ENCODE measurements at places on chromosomes 2 and 18.
A peak's percentile ranks its signal among the peaks of the same experiment; 100 is the strongest.

GRCh38 chr18:79787865-79788733, 9.6 kb upstream of the KCNG2 start:
- no peak for DNase-seq

DNA sequence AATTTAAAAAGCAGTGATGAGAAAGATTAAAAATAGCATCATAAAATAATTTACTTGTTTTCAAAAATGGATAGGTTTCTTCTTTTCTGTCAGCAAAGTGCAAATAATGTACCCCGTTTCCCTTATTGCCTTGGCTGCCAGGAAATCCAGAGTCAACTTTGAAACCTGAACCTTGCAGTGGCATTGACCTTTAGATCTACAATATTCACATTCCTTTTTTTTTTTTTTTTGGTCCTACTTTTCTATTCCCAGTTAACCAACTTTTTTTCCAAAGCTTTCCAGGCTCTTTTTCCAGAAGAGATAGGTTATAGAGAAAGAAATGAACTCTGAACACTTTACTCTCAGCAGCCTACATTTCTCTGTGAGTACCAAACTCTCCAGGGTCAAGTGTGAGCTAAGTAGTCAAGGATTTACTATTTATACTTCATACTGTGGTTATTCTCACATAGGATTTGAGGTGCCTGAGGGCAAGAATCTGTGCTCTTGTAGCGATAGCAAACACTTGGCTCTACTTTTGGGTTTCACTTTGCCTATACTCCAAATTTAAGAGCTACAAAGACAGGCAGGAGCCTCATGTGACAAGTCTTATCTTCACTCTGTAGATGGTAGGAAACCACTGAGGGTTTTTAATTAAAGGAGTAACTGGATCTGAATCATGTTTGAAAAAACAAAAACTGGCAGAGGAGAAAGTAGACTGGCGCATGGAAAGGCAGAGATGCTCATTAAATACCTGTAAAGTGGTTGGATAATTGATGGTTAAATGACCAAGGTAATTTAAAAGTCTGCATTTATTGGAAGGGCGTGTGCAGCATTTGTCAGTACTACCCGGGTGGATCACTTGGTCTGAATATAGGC, 63.2 kb upstream of the TMEM17 start:
- DNase-seq, result no peak

DNA sequence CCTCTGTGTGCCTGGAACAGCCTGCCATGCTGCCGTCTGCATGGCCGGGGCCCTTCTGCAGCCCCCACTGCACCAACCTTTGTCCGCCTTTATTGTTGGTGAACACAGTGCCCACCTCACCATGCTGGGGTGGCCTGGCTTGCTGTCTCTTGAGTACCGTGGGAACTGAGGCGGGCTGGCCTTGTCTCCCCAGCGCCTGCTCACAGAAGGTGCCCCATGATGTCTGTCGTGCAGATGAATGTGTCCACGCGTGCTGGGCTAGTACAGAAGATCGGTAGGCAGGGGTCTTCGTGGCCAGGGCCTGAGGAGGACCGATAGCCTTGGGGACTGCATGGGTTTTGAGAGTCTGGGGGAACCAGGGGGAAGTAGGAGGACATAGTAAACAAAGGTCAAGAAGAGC, 242.4 kb downstream of the LDLRAD4 start:
- no peak for DNase-seq

DNA sequence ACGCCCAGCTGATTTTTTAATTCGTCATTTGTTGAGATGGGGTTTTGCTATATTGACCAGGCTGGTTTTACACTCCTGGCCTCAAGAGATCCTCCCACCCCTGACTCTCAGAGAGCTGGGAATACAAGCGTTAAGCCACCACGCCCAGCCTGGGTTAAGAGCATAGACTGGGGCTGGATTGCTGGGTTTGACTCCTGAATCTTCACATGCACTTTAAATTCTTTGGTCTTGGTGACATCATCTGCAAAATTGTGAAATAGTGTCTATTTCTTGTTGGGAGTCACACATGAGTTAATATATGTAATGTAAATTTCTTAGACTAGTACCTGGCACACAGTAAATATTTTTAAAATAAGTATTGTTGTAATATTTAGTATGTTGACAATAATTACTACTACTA, 257.4 kb downstream of the DOK6 start:
- DNase-seq, result no peak

DNA sequence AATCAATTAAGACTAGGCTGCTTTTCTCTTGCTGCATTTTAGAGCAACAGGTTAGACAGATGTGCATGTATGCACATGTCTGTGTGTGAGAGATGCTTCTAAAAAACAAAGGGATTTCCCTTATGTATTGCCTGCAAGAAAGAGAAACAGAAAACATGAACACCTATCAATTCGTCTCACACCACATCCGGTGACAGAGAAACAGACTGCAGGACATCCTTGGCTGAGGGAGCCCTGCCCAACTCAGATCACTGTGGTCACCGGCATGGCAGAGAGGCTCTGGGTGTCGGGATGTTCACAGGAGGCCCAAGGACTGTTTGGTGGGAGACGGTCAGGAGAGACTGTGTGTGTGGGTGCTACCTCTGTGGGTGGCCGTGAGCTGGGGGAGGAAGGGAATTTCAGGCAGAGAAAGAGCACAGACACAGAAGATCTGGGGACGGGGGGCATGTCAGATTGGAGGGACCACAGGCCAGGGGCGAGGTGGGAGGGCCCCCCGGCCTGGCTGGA, 24.9 kb downstream of the FHL2 start:
- DNase-seq, result no peak

GRCh38 chr2:181085734-181086133, 105.3 kb downstream of the UBE2E3 start:
- DNase-seq, result no peak

- no peak for DNase-seq
Observed at GRCh38 chr2:25620077-25620476, 53.3 kb downstream of the DTNB start.

DNA sequence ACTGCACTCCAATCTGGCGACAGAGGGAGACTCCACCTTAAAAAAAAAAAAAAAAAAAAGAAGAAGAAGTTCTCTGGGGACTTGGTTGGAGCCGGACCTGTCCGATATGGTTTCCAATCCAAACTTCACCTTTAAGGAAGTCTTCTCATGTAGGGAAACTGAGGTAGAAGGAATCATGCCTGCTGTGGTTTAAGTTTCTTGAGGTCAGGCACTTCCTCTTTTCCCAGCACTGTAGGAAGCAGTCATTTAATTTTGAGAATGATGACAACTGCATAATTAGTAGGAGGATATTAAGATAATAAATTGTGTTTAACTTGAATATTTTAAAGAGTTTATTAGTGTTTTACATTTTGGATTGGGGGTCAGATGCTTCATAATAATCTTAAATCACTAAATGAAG, 62.9 kb downstream of the KCNE4 start:
- DNase-seq, result no peak

- DNase-seq, result no peak
Observed at GRCh38 chr2:230520061-230520874, 104.3 kb downstream of the SP100 start.

GRCh38 chr2:66813525-66813924, 378.6 kb downstream of the MEIS1 start:
- DNase-seq, result no peak

DNA sequence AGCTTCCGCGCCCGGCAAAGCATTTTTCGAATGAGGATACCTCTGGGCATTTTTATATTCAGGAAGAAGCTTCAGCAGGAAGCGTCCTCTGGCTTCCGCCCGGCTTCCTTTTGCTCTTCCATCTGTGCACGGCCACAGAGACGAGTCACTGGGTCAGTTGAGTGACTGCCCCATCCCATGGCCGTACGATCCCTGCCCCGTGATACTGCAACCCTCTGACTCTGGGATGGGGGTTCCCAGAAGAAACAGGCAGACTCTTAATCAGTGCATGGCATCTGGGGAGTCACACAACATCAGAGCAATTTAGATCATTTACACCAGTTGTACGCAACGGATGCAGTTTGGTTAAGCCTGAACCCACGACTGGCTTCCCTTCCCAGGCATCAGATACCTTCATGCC, 40.9 kb downstream of the SLC4A3 start:
- DNase-seq, result no peak

GRCh38 chr18:77376043-77376732, 126.5 kb downstream of the GALR1 start:
- peak; percentile 21 for DNase-seq

DNA sequence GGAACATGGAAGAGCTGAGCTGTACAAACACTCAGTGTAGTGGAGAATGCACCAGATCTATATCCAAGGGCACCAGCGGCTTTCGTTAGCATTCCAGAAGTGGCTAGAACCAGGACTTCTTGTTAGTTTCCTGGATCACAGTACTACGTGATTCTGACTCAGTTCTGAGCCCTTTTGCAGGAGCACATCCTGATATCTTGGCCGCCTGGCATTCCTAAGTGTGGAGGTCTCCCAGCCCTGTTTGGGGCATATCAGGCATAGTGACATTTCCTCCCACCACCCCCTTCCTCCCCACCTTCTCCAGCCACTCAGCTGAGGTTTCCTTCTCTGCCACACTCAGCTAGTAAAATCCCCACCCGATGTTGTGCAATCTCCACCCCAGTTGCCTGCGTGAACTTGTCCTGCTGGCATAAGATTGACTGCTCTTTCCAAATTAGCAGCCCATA, 63.4 kb downstream of the BMP10 start:
- DNase-seq, result no peak

- DNase-seq, result no peak
Observed at GRCh38 chr2:105248316-105249070, 7.0 kb downstream of the GPR45 start.

GRCh38 chr2:15069149-15069548, 436.6 kb downstream of the LRATD1 start:
- DNase-seq, result no peak

GRCh38 chr2:96413323-96413722, 77.8 kb downstream of the NCAPH start:
- peak; percentile 50 for DNase-seq

- DNase-seq, result no peak
Observed at GRCh38 chr18:6960656-6961055, 156.9 kb downstream of the LAMA1 start.

GRCh38 chr2:126885751-126886210, 12.9 kb upstream of the TEX51 start:
- no peak for DNase-seq

GRCh38 chr2:78218066-78218465, 695.9 kb upstream of the LRRTM4 start:
- no peak for DNase-seq

GRCh38 chr18:77765468-77765867, 515.8 kb downstream of the GALR1 start:
- peak; percentile 67 for DNase-seq

GRCh38 chr2:219285894-219286425, 6.8 kb downstream of the DNAJB2 start:
- peak; percentile 76 for DNase-seq

DNA sequence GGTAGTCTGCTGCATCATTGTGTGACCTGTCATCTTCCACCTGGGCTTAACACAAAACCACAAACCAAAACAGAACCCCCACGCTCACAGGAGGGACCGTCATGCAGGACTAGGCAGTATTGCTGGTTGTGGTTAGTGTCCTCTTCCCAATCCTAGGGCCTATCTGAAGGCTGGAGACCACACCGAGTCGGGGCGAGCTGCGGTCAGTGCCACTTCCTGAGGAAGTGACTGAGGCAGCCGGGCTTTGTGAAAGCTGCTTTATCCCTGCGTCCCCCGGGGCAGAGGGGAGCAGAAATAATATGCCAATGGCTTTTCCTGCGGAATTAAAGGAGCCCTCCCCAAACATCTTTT, 22.9 kb downstream of the ZNF532 start:
- peak; percentile 78 for DNase-seq

GRCh38 chr2:141021109-141021508, 1109.7 kb downstream of the LRP1B start:
- peak; percentile 35 for DNase-seq

GRCh38 chr18:6683112-6683876, 46.2 kb upstream of the ARHGAP28 start:
- no peak for DNase-seq

DNA sequence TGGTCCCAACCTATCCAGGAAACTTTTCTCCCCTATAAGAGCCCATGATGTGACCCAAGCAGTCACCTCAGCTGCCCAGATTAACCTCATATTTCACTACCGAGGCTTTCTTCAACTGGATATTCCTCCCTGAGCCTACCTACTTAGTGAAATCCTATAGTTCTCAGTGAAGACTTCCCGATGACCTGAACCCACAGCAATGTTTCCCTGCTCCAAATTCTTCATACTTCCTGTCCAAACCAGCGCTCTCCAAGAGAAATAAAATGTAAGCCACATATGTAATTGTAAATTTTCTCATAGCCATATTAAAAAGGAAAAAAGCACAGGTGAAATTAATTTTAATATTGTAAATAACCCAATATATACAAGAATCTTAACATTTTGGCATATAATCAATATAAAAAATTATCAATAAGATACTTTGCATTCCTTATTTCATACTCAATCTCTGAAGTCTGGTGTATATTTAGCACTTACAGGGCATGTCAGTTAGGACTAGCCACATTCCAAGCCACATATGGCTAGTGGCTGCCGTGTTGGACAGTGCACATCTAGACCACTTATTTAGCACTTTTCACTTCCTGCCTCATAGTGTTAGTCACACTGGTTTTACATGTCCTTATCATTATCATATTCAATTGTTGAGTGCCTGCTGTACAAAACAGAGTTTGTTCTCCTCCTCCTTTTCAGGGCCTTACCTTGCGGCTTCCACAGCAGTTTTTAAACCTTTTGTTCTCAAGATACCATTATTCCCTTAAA, 1.9 kb upstream of the STAT4 start:
- no peak for DNase-seq

DNA sequence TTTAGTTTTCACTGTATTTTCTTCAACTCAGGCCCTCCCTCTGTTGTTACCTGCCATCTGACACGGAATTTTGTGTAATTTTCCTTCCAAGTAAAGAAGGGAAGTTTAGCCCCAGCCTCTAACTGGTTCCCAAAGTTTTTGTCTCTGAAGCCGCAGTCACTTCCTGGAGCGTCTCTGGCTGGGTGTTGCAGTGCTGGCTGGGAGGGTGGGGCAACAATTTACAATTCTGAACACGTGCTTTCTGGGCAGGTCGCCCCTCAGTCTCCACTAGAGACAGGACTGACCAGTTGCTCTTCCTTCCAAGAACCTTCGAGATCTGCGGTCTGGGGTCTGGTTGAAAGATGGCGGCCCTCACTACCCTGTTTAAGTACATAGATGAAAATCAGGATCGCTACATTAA, 3.5 kb downstream of the CNDP2 start:
- peak; percentile 91 for DNase-seq

DNA sequence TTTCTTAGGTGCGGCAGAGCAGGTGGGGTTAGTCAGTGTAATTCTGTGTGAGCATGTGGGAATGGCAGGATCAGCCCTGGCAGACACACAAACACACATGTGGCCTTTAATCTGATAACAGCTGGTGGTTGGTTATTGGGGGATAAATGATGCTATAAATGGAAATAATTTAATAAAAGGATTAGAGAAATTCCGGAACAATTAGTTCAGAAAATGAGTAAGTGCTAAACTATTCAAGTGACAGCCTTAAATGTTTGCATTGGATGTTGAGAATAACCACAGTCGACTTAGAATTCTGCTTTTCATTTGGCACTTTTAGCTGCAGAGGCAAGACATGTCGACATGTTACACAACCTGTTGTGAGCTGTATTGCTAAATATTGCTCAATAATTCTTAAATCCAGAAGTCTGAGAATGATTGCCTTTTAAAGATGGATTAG, 7.2 kb downstream of the SMYD1 start:
- no peak for DNase-seq

GRCh38 chr2:149735237-149735958, 147.8 kb upstream of the MMADHC start:
- no peak for DNase-seq

All from Ammon's horn (tissue), 1 donor.